ENCODE measurements at places on chromosomes 3 and 15.

DNA sequence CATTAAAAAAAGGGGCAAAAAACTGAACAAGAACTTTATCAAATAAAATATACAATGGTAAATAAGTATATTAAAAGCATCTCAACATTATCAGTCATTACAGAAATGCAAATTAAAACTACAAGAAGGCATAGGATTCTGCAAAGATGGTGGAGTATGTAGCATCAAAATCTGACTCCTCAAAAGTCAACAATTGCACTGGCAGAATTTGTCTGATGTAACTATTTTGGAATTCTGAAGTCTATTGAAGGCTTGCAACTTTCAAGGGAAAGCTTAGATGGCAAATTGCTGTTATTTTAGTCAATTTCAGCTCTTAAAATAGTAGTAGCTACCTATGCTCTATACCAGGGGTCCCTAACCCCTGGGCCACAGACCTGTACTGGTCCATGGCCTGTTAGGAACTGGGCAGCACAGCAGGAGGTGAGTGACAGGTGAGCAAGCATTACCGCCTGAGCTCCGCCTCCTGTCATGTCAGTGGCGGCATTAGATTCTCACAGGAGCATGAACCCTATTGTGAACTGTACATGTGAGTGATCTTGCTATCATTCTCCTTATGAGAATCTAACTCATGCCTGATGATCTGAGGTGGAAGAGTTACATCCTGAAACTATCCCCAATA, 107.6 kb downstream of the TGFBR2 start:
- no peak for DNase-seq

DNA sequence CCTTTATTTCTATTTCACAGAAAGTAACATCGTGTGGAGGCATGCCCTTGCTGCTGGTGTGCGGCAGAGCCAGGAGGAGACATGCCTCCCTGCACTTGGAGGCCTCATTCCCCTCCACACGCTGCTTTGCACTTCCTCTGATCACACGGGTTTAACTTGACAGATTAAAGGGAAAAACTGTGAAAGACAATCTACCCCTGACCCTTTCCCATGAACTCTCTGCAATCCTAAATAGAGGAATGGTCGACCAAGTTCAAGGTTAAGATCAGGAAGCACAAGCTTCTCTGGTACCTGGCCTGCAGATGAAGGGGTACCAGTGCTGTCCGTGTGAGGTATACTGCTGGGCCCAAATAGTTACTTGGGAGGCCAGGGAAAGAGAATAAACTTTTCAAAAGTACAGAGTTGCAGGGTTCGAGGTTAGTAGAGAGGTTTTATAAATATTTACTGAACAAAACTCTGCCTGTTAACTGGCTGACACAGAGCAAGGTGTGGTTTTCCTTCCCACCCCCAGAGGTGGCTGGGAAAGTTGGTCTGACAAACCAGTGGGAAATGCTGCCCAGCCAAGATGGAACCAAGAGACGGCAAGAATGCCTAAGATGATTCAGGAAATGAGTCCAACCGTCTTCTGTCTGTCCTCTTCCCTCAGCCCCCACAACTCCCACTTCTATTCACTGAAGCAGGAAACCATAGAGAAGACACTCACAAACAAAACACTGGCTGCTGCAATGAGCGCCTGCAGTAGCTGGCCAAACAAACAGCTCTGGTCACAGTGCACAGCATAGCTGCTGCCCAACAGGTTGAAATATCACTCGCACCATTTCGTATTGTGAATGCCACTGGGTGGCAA, 79.6 kb downstream of the IGF2BP2 start:
- peak; percentile 53 for DNase-seq

DNA sequence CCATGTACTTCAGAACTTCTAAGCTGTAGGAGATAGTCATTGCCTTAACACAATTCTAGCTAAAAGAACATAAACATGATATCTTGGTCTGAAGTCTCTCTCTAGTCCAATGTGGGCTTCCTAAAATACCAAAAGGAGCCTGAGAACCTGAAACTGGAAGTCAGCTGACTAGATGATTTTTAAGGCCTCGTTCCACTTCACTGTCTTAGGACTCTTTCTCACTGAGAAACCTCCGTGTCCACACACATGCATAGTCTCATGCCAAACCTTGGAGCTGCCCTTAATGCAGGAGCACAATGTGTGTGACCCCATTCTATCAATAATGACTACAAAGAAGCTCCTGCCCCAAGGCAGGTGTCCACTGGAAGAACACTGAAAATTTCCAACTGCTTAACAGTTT, 87.7 kb downstream of the ETFA start:
- DNase-seq, result no peak

DNA sequence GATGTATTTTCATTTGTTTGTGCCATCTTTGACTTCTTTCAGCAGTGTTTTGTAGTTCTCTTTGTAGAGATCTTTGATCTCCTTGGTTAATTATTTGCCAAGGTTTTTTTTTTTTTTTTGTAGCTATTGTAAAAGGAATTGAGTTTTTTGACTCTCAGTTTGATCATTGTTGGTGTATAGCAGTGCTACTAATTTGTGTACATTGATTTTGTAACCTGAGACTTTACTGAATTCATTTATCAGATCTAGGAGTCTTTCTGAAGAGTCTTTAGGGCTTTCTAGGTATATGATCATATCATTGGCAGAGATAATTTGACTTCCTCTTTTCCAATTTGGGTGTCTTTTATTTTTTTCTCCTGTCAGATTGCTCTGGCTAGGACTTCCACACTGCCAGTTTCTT, 42.2 kb upstream of the POMGNT2 start:
- no peak for DNase-seq

- no peak for DNase-seq
These were observed 20.4 kb downstream of the BMF start for GRCh38 chr15:40087991-40088928.

DNA sequence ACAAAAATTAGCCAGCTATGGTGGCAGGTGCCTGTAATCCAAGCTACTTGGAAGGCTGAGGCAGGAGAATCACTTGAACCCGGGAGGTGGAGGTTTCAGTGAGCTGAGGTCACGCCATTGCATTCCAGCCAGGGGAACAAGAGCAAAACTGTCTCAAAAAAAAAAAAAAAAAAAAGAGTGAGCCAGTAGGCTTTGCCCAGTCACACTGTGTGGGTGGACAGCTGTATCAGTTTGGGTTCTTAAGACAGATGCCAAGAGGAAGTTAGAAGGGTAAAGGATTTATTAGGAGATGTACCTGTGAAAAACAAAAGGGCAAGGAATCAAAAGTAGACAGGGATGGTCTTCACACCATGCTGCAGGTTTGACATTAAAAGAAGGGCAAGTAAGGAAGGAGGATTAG, 86.1 kb upstream of the CGNL1 start:
- DNase-seq, result no peak

GRCh38 chr3:6229778-6230410, 631.0 kb upstream of the GRM7 start:
- no peak for DNase-seq

- no peak for DNase-seq
These were observed 55.8 kb upstream of the SLC7A14 start for GRCh38 chr3:170641510-170642236.

GRCh38 chr3:193594946-193595689, 2.1 kb downstream of the OPA1 start:
- no peak for DNase-seq

- no peak for DNase-seq
These were observed 81.8 kb downstream of the MYH15 start for GRCh38 chr3:108428586-108428985.

DNA sequence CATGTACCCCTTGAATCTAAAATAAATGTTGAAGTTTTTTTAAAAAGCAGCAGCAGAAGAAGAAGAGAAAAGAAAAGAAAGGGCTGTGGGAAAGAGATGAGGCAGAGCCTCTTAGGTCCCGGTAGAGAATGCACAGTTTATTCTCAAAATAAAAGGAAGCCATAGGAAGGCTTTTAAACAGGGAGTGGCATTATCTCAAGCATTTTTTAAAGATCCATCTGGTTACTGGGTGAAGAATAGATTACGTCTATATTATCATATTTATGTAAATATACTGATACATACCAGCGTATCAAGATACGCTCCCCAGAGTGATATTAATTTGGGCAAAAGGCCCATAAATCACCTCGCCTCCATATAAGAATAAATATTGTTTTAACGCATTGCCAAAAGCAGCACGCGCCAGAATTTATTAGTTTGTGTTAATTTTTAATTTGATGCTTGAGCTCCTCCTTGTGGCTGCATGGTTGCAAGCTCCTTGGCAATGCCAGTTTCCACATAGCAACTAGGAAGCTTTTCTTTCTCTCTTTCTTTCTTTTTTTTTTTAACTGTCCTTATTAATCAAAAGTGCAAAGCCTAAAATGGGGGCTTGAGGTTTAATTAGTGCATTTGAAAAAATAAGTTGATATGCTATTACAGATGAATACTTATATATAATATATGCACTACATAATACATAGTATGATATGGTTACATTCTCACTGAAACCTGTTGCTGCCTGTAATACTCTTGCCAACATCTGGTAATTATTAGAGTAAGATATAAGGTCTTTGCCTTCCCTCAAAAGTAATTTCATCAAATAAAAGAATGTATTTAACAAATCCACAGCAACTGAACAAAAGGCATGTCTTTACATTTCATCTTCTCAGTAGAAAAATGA, 242.8 kb upstream of the UBE2E2 start:
- DNase-seq, result peak; percentile 34

DNA sequence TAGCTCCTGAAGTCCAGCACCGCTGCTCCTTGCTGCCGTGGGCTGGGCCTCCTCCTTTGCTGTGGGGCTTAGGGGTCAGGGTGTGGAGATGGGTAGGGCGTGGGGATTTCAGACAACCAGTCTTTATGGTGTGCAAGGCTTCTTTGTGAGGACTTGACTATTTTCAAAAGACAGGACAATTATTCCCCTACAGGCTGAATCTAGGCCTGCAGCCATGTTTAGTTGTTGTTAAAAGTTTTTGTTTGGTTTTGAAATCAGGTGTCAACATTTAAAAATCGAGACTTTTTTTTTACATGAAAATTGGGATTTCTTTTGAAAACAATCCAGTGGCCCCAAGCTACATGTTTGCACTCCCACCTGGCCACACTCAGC, 10.6 kb downstream of the RPL32 start:
- no peak for DNase-seq

GRCh38 chr3:106036696-106037095, 167.9 kb upstream of the CBLB start:
- no peak for DNase-seq

- DNase-seq, result no peak
These were observed 100.2 kb upstream of the PRR23E start for GRCh38 chr3:127092776-127093175.

DNA sequence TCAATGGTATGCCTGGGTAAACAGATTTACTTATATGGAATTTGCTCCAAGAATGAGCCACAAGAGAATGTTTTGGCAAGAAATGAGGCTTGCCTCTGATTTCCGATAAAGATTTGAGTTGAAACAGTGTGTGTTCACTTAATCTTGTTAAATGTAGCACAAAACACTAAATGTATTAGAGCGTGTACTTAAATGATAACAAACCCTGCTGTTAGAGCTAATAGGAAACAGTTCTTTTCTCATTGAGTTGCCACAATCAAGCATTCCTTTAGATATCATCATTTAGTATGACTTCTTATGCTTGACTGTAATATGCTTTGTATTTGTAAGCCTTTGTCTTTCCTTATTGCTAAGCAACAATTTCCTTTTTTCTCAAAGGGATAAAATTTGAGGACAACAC, 353.6 kb upstream of the ZNF717 start:
- DNase-seq, result peak; percentile 50

GRCh38 chr3:25447285-25447684, 19.2 kb downstream of the RARB start:
- DNase-seq, result no peak

- peak; percentile 26 for DNase-seq
These were observed 651.6 kb downstream of the NTRK3 start for GRCh38 chr15:87604857-87605446.

DNA sequence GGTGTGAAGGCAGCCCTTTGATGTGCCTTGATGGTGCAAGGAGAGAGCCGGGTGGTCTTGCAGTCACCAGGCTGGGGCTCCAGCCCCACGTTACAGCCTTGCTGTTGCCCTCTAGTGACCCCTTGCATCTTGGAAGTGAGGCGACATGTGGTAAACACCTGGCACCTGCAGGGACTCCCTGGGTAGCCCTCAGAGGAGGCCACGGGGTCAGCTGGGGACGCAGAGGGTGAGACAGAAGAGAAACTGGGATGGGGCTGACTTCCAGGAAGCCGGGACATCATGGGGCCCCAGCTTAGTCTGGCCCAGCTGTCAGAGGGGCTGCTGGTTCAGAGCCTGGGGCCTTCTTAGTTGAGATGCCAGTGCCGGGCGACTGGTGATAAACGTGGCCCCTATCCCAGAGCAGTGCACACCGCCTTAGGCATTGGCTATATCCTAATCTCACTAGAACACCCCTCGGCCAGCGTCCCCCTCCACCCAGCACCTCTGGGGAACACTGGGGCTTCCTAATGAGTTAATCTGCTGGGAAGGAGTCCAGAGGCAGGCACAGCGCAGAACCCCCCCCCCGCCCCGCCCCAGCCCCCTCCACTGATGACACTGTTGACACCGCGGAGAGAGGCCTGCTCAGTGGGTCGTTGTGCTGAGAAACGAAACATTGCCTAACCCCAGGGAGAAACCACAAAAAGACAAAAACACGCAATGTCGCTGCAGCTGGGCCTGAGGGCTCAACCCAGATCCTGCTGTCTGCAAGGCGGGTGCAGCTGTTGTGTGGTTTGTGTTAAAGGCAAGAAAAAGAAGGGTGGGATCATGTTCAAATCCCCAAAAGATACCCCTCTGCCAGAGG, 60.5 kb upstream of the KLF13 start:
- no peak for DNase-seq

- DNase-seq, result no peak
These were observed 57.9 kb upstream of the DPH6 start for GRCh38 chr15:35603856-35604255.

GRCh38 chr15:83066734-83067637, at the start of gene BTBD1:
TSS of gene BTBD1 (minus strand) at chr15:83067252. CDS start at chr15:83067151, 101 bp downstream.
- DNase-seq, result peak; percentile 90

GRCh38 chr3:184460276-184460675, 80.4 kb downstream of the CHRD start:
- DNase-seq, result no peak

DNA sequence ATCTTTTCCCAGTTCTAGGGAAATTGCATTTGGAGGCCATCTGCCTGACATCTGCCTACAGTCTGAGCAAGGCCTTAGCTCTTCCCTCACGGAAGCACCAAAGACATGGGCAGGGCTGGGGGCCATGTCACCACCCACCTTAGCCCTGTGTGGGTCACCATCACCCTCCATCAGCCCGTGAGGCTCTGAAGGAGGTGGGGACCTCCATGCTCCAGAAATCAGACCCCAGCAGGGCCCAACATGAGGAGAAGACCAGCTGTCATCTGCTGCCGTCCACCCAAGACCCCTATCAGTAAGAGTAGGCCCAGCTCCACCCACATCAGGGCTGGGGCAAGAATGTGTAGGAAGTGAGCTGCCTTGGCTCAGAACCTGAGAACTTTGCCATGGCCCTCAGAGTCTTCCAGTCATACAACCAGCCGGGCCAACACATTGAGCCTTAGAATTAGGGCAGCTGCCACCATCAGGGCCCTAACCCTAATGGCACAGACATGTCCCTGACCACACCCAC, 1.9 kb downstream of the TMIE start:
- DNase-seq, result no peak

Data from A673 (cell line).